ENCODE measurements at places on chromosomes 11 and 22. TPM values are rescaled to one million over a fixed set of nuclear protein-coding genes. Genes with fewer than 3 reads are reported as not detected.

Gene ESAM
- total RNA-seq, result 5.3 TPM

Gene FERMT3
- 3.3 TPM for total RNA-seq

Gene ZNF280B
- total RNA-seq, result 3.9 TPM

Gene NRIP3
- 13.0 TPM for total RNA-seq

GRCh38 chr11:1073261-1073724, 1.4 kb upstream of the MUC2 start:
- DNase-seq, result no peak
- no peak overlapping the region for H3K27ac ChIP-seq
- H3K4me3 ChIP-seq, result no peak overlapping the region
- no peaks in the 10 kb centered on the region for H3K4me1 ChIP-seq

DNA sequence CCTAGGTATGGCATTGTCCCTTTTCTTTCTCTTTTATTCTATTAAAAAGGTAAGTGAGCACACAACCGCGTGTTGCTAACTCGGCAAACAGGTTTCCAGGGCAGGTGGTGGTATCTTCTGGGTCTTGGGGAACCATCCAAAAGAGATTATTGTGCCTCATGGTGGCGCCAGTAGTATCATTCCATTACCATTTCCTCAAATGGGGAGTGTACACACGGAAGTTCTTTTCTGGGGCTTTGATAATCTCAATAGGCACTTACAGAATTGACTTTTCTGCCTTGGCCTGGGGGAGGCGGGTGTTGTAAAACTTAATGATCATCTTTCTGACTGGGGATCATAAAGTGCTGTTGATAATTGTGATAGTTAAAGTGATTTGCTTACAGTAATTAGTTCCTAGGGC, 234.1 kb downstream of the KIRREL3 start:
- DNase-seq, result no peak
- no peak overlapping the region for H3K27ac ChIP-seq
- H3K36me3 ChIP-seq, result no peaks in the 10 kb centered on the region

DNA sequence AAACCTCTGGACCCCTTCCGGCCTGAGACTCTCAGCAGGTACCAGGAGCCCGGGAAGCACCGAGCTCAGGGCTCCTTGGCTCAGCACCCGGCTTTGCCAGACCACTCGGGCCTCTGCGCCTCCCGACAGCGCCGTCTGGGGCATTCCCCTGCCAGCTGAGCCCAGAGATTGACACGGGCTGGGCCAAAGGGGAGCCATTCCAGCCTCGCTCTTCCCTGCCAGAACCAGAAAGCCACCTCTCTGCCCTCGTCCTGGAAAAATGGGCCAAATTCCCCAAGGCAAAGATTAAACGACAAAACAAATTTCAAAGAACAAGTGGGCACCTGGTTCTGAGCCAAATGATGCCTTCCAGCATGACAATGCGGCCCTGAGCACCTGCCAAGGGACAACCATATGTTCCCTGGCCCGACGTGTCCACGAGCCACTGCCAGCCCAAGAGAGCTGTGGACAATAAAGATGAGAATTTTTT, 59.3 kb downstream of the CELSR1 start:
- H3K27ac ChIP-seq, result no peak overlapping the region
- no peak overlapping the region for H3K4me3 ChIP-seq
- no peak for DNase-seq

DNA sequence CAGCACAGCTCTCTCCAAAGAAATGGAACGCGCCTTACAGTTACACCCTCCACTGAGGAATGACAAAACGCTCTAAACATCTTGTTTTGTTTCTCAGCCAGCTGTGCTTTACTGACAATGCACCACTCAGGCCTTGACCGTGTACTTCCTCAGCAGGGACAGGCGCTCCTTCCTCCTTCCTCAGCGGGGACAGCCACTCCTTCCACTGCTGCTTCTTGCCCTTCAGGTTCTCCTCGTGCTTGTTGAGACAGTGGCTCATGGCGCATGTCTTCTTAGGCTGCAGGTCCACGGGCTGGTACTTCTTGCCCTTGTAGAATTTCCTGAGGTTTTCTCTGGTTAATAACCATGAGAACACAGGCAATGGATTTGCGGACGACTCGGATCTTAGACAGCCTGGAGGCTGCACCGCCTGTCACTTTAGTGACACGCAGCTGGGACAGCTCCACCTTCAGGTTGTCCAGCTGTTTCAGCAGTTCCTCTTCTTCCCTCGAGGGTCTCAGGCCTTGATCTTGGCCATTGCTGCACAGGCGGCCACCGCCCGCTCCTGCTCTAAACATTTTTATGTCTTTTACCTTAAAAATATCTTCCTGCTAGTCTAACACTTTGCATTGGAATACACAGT, 613.8 kb downstream of the BRD1 start:
- no peaks in the 10 kb centered on the region for H3K4me1 ChIP-seq
- H3K27me3 ChIP-seq, result no peaks in the 10 kb centered on the region
- peak; percentile 14 for DNase-seq
- H3K36me3 ChIP-seq, result no peaks in the 10 kb centered on the region
- no peak overlapping the region for H3K27ac ChIP-seq
